ENCODE measurements at places on chromosomes 3 and 15.

GRCh38 chr3:79421273-79421672 lies 346.5 kb downstream of the ROBO1 start:
- DNase-seq, result no peak

DNA sequence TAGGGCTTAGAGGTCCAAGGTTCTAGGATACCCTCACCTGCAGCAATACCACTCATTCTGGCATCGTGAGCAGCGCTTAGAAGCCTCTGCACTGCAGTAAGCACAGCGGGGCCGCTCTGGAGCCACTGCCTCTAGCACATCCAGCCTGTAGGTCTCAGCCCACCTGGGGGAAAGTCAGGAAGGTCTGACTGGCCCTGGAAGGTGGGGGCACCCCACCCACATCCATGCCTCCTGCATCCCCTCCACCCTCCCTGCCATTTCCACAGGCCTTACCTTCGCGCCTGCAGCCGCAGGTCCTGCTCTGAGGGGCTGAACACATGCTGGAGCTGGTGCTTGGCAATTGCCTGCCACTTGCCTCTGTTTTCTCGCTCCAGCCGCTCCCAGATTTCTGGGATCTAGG lies 901 bp upstream of the RASSF1 start:
- no peak for DNase-seq

GRCh38 chr15:98649472-98650416 lies 1.4 kb downstream of the IGF1R start:
- peak; percentile 64 for DNase-seq

DNA sequence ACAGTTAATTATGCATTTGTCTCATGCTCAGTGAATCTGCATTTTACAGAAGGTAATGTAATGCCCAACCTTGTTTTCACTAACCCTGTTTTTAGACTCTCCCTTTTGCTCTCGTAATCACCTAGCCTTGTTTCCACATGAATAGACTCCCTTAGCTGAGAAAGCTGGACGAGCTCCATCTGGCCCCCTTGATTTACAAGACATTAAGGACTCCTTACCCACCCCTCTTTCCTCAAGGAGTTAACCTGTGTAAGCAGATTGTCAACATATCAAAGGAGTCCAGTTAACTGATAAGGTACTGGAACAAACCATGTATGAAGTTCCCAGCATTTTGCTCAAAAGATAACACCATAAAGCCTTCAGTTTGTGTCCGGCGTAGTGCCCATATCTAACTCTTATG lies 99.6 kb downstream of the VPS8 start:
- no peak for DNase-seq

DNA sequence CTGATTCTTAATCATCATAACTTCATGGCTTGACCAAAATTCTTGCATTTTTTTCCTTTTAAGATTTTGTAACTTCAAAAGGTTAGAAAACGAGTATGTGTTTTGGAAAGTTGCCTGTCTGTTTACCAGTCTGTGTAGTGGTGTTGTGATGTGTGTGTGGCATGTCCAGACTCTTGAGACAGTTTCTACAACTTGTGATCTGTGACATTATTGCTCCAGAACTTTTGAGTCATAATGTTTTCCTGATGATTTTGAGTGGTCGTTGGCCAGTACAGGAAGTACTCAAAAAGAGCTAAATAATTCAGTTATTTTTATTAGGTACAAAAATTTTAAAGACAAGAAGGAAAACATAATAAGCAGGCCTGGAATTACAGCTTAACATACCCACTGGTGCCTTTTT lies 229.0 kb upstream of the C2CD4B start:
- no peak for DNase-seq

- peak; percentile 30 for DNase-seq
These were observed 975 bp upstream of the FOXP1 start for GRCh38 chr3:71584394-71585011.

DNA sequence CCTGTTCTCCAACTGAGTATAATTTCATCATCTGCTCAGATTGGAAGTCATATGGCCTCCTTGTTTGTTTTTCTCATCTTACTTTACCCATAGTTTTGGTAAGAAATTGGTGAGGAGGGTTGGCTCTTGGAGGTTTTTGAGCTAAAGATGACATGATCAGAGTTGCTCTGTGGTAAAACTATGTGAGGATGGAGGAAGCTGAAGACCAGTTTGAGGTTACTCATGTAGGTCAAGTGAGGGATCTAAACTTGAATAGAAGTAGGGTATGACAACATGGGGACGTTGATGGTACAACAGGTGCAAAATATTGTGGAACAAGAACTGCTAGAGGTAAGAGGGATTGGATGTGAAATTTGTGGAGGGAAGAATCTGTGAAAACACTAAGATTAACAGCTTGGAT lies 87.7 kb upstream of the NEO1 start:
- no peak for DNase-seq

DNA sequence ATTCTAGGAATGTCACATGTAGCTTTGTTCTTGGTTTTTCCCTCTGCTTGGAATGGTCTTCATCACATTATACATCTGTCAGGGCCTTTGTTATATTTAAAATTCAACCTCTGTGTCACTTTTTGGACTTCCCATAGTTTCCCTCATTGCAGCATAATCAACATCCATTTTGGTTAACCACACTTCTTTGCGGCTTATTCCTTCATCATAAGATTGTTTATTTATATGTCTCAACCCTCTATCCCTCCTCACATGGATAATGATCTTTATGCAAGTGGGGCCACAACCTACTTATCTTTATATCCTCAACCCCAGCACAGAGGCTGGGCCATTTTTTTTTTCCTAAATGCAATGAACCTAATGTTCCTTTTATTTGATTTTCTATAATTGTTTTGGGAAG lies 260.0 kb upstream of the THBS1 start:
- DNase-seq, result no peak

GRCh38 chr3:110352841-110353604 lies 718.6 kb upstream of the NECTIN3 start:
- DNase-seq, result no peak

DNA sequence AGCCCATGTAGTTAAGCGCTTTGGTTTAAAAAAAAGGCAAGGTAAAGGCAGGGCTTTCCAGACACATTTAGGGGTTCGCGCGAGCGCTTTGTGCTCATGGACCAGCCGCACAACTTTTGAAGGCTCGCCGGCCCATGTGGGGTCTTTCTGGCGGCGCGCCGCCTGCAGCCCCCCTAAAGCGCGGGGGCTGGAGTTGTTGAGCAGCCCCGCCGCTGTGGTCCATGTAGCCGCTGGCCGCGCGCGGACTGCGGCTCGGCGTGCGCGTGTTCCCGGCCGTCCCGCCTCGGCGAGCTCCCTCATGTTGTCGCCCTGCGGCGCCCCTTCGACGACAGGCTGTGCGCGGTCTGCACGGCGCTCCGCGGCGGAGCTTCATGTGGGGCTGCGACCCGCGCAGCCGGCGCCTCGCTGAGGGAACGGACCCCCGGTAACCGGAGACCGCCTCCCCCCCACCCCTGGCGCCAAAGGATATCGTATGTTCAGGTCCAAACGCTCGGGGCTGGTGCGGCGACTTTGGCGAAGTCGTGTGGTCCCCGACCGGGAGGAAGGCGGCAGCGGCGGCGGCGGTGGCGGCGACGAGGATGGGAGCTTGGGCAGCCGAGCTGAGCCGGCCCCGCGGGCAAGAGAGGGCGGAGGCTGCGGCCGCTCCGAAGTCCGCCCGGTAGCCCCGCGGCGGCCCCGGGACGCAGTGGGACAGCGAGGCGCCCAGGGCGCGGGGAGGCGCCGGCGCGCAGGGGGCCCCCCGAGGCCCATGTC lies 927 bp downstream of the SMAD6 start:
- no peak for DNase-seq

DNA sequence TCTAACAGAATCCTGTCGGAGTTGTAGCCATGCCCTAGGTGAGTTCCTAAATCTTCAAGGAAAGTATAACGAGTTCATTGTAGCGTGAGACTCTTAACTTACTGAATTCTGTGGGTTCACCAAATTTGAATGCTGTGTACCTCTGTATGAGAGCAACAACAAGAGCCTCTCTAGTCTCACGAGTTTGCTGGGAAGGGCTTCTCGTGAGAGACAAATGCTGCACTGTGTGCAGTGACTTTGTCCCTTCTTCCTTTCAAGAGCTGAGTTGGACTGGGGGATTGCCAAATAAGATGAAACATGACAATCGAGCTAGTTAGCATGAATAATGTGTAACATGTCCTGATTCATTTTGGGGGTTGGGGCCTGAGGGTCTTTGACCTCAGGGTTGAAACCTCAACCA lies 32.2 kb downstream of the KAT2B start:
- no peak for DNase-seq

- DNase-seq, result no peak
These were observed at the start of gene BNC1 for GRCh38 chr15:83284559-83285283. BNC1 (minus strand) TSS chr15:83284664; CDS start chr15:83284628, 36 bp downstream.

- peak; percentile 34 for DNase-seq
These were observed 154.4 kb upstream of the SGO1 start for GRCh38 chr3:20340324-20340928.

GRCh38 chr15:84721371-84721770 lies 5.4 kb upstream of the SEC11A start:
- no peak for DNase-seq

DNA sequence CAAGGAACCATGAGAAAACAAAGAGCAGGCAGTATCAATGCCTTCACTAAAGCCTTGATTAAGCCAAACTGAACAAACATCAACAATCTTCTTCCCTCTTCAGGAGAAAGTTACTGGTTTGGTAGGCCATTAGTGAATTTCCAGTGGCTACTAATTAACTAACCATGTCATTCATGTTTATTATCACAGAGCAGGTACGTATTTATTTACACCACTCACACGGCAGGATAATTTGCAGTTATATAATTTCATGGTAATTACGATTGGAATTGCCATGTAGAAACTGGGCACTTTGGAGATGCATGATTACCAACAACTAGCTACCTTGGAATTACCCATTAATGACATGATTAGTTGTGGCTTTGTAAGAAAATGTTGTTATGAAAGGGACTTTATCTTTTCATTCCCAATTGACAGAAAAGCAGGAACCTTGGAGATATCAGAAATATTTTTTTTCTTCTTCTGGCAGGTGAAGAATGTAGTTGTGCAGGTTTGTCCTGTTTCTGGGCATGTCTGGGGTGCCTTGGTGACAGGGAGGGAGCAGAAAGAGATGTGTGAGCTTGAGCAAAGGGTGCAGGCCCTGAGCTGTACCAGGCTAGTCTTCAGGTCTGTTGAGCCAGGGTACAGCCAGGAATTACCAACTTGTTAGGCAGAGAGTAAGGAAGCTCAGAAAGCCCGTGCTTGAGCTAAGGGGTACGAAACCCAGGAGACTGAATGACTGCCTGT lies 310.7 kb downstream of the RORA start:
- no peak for DNase-seq

DNA sequence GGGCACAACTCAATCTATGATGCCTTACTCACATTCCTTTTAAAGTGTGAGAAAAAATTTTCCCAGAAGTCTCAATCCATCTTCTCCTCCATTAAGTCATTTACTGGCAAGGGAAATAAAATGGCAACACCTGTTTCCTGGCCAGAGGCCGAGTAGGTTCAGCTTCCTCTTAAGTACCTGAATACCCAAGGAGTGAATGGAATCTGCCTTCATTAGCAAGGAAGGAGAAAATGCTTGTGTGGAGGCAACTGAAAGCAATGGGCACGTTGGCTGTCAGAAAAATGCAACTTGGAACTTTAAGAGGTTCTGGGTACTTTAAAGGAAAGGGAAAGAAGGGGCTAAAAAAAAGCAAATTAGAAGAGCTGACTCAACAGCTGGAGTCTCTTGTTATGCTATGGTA lies 423.6 kb upstream of the ARL6 start:
- DNase-seq, result no peak

DNA sequence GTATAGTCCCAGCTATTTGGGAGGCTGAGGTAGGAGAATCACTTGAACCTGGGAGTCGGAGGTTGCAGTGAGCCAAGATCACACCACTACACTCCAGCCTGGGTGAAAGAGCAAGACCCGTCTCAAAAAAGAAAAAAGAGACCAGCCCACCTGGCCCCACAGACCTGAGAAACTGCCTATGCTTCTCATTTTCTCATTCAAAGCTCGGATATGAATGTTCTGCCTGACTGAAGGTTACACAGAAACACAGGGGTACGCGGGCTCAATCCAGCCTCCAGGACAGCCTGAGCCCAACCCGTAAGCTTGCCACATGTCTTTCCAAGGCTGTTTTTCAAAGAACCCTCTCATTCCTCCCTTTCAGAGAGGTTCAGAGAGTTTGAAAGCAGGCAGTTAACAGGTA lies 9.7 kb upstream of the LRRC15 start:
- DNase-seq, result no peak

- DNase-seq, result no peak
These were observed 106.3 kb downstream of the C3orf70 start for GRCh38 chr3:185046603-185047002.

- no peak for DNase-seq
These were observed 185.1 kb upstream of the GALNT15 start for GRCh38 chr3:15989419-15989818.

DNA sequence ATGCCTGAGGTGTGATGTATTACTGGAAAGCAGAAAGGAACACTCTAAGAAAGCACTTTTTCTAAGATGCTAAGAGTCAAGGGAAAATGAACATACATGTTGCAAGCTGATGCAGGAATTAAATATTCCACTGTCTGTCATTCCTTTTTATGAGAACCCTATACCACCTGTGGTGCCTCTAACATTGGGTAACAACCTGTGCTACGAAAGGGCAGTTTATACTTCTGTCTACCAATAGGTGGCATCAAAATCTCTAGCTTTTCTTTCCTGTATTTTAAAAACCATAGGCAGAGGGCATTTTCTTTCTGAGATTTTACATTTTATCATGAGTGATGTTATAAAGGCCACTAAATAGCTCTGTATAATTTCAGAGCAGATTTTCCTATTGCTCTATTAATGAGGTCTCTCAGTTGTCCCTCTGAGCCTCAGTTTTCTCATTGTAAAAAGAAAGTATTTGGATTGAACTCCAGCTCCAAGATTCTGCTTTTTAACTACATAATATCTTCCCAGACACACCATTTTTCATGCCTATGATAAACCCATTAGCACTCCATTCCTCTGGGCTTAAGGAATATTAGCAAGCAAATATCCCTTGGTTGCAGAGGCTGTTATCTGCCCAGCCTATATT lies 3.5 kb upstream of the CPNE4 start:
- no peak for DNase-seq

- peak; percentile 31 for DNase-seq
These were observed 210.5 kb upstream of the TLE3 start for GRCh38 chr15:70308011-70308734.

DNA sequence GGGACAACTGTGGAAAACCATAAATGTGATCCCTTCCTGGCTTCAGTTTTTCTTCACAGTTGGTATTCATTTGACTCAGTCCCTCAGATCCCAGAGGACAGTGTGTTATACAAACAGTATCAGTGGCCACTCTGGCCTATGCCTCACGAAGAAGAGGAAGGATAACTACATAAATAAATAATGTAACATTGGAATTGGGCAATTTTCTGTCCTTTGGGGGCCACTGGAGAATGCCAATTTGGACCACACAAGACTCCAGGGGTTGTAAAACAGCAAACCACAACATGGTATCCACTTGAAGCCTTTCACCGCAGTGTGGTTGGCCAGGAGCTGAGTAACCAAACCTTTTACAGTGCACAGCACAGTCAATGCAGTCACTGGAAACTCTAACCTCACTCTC lies 1077.0 kb downstream of the ROBO2 start:
- no peak for DNase-seq

GRCh38 chr3:30199855-30200254 lies 406.5 kb upstream of the TGFBR2 start:
- no peak for DNase-seq

- DNase-seq, result no peak
These were observed 129.4 kb downstream of the FBN1 start for GRCh38 chr15:48516121-48516520.
